ENCODE measurements at places on chromosomes 1 and 21.

DNA sequence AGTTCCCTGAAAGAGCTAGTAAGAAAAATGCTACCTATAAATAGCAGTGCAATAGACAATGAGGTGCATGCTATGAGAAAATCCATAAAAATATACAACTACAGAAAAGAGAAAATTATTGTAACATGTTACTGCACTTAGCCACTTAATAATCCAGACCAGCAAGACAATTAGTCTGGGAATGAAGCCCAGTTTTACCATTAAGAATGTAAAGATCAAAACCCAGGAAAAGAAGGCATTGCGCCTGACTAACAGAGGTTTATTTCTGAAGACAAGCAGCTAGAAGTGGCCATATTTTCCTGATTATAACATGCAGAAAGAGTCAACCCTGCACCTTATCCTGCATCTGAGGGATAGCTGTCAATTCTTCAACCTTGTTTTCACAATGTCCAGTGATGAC is 276.4 kb upstream of the PRMT6 start:
- DNase-seq: no peak

GRCh38 chr1:38444311-38444710 is 397.7 kb upstream of the POU3F1 start:
- DNase-seq: no peak

DNA sequence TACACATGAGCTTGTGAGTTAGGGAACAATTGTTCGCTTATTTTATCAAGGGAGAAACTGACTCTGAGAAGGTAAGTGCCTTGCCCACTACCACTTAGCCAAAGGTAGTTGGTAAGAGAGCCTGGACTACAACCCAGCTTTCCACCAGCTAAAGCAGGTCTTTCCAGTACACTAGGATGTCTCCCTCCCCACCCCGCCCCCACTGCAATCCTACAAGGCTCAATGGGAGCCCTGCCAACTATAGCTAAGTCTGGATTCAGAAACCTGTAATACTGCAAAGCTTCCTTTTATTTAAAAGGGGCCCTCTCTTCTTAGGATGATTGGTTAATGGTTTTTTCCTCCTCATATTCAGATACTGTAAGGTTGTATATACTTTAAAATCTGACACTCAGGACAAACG is 102.0 kb upstream of the C8B start:
- DNase-seq: no peak

GRCh38 chr21:46184625-46185555 is 631 bp upstream of the SPATC1L start:
- DNase-seq: peak; percentile 50

DNA sequence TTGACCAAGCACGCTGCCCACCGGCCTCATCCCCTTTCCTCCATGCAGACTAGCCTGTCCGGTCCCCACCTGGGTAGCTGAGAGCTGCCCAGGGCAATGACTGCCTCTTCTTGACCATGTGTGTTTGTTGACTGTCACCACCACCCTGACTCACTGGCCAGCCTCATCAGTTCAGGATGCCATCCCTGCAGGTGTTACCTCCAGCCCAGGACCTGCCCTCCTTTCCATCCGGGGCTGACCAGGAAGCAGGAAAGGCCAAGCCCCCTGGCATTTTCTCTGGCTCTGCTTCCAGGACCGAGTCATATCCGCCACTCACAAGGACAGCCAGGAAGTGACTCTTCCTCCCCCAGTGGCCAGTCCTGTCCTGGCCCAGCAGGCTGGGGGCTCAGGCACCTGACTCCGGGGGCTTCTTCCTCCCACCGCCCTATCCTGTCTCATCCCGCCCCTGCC is 17.1 kb downstream of the EPHA2 start:
- no peak for DNase-seq

GRCh38 chr1:54818461-54819194 is 17.5 kb upstream of the TTC22 start:
- no peak for DNase-seq

DNA sequence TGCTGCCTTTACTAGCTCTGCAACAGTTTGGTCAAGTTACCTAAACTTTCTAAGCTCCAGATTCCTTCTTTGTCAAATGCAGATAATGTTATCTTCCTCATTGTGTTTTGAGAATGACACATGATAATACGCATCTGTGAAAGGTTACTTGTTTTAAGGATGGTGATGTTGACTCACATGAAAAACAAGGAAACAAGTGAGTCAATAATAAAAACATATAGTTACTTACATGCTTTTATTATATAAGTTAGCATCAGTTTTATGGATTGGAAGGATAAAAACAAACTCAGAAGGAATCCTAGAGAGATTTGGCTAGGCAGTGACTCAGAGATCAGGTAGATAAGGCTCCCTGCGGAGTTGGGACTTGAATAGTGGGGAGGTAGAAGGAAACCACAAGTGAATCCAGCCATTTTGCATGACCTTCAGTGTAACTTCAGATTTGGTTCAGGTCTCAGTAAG is 144.6 kb downstream of the LMO4 start:
- DNase-seq: no peak

DNA sequence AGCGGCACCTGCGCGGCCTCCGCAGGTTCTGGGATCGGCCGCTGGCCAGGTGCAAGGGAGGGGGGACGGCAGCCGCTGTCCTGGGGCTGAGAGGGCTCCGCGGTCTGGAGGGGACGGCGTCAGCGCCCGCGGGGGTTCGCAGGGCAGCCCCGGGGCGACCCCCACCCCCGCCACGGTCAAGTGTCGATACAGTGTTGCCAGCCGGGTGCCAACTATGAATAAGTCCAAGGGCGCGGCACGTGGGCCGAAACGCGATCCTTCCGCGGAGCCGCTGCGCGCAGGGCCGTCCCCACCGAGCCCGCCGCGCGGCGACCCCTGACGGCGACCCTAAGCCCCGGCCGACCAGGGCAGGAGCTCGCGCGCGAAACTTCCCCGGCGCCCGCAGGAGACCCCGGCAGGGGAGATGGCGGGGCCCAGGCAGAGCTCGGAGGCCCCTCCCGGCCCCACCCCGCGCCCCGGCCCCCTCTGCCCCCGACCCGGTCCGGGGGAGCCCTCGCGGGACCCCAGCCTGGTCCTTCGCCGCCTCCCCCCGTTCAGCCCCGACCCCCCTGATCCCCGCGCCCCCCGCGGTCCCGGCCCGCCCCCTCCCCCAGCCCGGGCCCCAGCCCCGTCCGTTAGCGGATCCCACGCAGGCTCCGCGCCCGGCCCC is 586 bp upstream of the AGPAT3 start:
- DNase-seq: no peak

GRCh38 chr1:97593192-97593591 is 327.6 kb downstream of the DPYD start:
- DNase-seq: no peak

- DNase-seq: no peak
These were observed 247.2 kb downstream of the LRRC7 start for GRCh38 chr1:69814926-69815325.

DNA sequence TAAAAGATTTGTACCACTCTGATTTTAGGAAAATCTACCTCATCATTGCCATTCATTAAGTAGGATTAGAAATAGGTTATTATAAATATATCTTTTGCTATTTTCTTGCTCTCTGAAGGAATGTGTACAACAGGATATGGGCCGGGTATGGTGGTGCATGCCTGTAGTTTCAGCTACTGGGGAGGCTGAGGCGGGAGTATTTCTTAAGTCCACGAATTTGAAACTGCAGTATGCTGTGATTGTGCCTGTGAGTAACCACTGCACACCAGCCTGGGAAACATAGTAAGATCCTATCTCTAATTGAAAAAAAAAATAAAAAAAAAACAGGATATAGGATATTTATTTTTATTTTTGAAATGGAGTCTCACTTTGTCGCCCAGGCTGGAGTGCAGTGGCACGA is 50.0 kb downstream of the CLIC4 start:
- no peak for DNase-seq

DNA sequence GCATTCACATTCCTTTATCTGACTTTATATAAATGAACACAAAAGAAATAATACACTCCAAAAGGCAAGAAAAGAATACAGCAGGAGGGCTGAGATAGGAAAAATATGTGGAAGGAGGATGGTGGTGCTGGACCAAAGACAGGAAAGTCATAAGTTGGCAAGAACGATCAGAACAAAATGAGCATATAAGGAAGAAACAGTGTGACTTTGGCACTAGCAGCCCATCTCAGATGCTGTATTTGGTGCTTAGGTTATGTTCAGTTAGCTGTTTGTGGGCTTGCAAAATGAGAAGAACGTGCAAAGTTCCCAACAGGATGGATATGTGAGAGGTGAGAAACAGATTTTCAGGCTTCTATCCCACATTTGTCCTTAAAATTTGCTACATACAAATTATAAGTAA is 719.8 kb upstream of the ADGRL4 start:
- DNase-seq: no peak

DNA sequence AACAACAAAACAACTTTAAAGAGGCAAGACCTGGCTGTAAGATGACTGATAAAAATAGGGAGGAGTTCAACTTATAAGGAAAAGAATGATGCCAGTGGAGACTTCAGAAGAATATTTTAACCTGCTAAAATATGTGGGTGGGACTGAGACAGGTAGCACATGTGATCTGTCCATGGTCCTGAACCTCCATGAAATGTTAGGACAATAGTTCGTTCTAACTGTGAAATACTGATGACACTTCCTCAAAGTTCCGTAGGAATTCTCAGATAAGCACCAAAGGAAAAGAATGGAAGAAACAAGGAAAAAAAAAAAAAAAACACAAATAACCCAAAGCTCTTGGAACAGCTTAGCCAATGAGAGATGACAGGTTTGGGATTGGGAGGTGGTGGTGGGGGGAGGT is 44.7 kb downstream of the CDC42BPA start:
- no peak for DNase-seq
